ENCODE measurements at places on chromosomes 7 and 10.

GRCh38 chr7:100185726-100186125, 8.0 kb downstream of the STAG3 start:
- DNase-seq, result no peak

GRCh38 chr7:92496876-92497275, 19.1 kb upstream of the ERVW-1 start:
- DNase-seq, result no peak

DNA sequence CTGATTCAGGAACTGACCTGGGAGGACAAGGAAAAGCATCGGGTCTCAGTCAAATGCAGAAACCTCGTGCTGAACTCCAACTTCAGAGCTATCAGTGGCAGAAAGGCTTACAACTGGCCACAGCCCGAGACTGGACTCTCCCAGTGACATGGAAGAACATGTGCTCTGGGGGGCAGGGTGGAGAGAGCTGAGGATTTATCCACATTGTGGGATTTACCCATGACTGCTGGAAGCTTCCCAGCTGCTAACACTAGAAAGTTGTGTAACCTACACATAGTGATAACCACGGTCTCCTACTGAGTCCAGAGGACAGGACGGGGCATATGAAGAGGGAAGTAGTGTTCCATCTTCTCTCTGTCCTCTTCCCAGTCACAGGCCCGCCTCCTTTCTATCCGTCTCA, 103.4 kb downstream of the ITIH5 start:
- no peak for DNase-seq

- DNase-seq, result no peak
Observed at GRCh38 chr10:132534391-132535064, 3.1 kb upstream of the INPP5A start.

DNA sequence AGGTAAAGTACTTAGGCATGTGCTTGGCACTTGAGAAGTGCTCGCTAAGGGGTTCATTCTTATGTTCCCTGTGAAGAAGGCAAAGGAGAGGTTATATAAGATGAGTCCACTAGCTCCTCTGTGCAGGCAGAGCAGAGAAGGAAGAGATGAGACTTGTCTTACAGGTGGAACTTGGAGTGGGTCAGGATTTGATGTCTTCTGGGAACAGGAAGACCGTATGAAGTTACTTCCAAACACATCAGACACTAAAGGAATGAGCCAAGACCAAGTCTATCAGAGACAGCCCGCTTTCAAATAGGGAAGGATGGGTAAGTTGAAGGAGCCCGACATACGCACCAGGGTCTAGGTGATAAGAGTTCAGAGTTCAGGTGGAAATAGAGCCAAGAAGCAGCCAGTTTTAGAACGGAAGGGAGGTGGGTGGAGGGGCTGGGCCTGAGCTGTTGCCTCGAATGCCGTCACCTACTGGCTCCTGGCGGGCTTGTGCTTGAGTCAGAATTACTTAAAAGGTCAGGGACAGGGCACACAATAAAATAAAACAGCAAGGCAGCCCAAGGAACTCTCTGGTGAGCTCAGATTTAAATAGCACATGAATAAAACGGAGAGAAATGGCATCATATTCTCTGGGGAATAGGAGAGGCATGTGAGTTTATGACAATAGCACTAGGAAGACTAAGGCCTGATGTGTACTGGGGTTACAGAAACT, 56.1 kb upstream of the GRB10 start:
- no peak for DNase-seq

DNA sequence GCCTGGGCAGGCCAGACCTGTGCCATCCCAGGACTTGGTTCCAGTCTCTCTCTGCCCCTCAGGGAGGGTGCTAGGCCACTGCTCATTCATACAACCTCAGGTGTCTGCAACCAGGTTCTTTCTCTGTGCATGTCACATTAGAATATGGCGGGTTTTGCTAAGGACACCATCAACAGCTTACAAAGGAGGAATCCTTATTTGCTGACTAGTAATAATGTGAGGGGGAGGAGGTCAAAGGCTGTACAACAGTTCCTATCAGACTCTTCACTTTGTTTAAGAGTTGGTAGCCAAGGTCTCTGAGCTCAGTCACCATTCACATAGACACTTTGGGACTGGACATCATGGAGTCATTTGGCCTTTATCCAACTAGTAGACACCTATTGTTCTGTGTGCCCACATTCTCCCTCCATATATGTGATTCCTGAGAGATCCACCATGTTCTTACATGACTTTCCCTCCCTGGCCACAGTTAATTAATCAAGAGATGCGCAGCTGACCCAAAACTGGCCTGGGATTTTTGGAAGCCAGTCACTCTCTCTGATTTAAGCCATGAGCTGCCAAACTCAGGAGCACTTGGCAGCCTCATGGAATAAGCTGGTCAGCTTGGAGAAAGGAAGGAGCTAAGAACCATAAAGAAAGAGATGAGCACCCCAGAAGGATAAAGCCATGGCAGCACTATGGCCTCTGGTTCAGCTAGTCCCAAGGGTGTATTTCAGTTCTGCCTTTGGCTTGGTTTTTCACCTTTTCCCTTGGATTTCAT, 51.2 kb downstream of the DPCD start:
- DNase-seq, result no peak

- DNase-seq, result no peak
Observed at GRCh38 chr7:105228555-105228954, 160.2 kb downstream of the SRPK2 start.

DNA sequence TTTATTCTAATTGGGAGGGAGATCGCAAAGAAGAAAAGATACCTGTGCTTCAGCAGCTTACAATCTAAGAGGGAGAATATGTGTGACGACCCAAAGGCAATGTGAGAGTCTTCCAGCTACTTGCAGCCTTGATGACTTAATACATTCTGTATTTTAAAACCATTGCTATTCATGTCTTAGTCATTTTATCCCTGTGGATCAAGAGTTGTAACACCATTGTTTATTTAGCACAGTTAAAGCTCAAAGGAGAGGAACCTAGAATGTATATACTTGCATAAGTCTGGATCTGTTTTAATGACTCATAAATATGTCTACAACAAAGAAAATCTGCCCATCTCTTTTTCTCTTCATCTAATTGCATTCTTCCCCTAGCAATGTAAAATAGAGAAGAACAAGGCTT, 117.9 kb upstream of the DLX6 start:
- no peak for DNase-seq

DNA sequence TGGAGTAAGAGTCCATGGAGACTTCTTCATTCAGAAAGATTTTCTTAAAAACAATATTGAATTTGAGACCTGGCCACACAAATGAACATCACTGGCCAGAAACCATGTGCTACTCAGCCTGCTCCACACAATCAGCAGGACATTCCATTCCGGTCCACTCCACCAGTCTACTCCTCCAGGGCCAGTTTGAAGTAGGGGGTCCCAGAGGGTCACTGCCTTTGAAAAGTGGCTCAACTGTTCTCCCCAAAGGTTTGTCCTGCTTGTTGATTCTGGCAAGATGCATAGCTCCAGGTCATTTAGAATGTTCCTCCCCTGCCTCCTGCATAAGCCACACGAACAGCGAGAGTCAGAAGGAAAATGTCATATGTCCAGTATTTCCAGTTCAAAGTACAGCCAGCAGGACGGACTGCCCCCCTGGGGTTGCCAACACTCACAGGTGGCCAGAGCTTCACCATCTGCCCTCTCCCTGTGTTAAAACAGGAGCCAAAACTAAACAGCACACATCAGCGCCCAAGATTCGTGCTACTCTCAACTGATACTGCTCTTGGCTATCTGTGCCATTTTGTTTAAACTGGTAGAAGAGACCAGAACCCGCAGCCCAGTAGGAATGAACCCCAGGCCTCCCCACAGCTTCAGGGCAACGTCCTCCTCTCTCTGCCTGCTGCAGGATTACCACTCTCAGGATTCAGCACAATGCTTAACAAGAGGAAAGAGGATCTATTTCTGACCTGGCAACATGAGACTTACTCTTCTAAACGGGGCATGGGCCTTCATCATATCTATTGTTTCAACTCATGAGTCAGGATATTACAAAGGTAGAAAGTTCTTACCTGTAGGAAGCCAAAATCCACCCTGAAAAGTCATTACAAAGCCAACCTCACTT, 11.3 kb downstream of the GRB10 start:
- DNase-seq, result no peak

- DNase-seq, result no peak
Observed at GRCh38 chr7:96772139-96772694, 62.6 kb upstream of the SEM1 start.

- no peak for DNase-seq
Observed at GRCh38 chr10:32142646-32143045, 86.4 kb upstream of the KIF5B start.

DNA sequence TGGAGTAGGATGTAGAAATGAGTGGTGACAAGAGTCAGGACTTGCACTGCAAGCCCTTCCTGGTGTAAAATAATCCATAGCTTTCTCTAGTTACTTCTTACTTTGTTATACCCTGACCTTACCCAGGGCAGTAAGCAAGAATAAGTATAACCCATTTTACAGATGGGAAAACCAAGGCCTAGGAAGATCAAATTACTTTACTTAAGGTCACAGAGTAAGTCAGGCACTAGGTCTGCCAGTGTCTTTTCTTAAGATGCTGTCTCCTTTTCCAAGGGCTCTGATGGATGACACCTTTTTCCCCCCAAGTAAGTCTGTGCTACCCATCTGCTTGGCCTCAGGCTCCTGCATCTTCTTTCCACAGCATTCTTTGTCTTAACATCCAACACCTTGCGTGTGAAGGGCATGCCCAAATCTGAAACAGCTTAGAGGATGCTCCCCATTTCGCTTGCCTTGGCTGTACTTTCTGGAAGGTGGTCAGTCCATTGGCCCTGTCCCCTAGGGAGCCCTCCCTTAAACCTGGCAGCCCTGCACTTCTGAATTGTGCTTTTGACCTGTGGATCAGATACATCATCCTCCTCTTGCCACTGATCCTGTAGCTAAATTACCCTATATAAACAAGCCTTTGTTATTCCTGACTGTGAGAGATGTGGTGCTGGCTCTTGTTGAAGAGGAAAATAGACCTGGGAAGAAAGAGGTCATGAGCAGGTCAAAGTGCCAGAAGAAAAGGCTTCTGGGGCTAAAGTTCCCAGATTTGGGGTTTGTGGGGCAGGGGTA, 168.6 kb downstream of the LRMDA start:
- DNase-seq, result no peak

- no peak for DNase-seq
Observed at GRCh38 chr10:102712843-102713538, 1.2 kb downstream of the ARL3 start.

GRCh38 chr7:88337572-88337971, 30.9 kb upstream of the STEAP4 start:
- no peak for DNase-seq

DNA sequence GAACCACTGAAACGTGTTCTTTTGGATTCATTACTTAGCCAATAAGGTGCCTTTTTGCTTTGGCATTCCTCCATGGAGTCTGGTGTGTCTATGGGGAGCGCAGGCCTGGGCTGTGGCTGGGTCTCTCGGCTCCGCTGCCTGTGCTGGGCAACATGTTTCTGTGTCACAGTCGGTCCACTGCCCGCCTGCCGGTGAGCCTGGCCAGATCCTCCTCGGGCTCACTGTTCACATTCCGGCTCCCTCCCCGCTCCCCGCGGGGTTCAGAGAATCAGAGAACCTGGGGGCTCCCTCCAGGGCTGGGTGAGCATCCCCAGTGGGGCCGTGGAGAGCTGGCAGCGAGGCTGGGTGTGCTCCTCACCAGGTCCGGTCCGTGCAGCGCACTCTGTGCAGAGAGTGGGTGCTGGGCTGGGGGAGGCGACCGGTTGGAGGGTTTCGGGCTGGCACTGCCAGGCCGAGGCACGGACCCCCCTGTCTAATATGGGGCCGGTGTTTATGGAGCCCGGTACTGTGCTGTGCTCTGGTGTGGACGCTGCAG, 70.4 kb downstream of the INPP5A start:
- DNase-seq, result no peak

DNA sequence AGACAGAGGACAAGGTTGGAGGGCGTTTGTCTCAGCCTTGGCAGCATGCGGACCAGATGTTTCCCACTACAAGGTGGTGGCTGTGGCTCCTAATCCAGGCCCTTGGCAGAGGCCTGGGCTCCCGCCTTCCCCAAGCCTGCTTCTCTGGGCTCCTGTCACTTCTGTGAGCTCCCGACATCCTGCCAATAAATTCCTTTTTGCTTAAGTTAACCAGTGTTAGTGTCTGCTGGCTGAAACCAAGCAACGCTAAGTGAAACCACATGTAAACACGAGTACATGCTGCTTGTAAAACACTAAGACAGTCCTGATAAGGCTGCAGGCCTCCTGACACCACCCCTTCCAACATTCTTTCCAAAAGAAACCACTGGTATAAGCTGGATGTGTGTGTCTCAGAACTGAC, 263.6 kb upstream of the ZMIZ1 start:
- no peak for DNase-seq

DNA sequence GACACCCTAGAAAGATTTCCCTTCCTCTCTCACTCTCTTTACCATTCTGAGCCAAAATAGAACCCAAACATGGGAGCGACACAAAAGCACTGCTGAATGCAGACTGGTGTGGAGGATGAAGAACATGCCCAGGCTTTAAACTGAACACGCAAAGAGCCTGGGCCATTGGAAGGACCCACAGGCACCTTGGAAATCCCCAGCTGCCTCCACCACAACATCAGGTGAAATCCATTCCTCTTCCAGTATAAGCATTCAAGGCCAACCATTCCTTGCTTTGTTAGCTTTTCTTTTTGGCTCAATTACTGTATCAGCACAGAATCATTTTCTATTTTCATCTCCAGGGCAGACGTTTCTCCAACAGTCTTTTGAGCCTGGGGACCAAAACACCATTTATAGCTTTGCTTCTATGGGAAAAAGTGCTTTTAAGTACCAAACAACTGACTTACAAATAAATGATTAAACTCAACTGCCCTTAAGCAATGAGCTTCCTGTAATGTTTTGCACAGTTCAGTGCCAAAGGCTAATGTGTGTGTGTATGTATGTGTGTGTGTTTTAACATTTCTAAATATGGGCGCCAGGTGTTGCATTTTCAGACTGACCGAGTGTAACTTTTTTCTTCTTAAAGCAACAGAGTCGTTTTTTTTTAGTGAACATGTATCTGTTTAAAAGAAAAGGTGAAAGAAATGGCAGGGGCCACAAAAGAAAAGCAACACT, 16.2 kb upstream of the BLNK start:
- DNase-seq, result no peak

DNA sequence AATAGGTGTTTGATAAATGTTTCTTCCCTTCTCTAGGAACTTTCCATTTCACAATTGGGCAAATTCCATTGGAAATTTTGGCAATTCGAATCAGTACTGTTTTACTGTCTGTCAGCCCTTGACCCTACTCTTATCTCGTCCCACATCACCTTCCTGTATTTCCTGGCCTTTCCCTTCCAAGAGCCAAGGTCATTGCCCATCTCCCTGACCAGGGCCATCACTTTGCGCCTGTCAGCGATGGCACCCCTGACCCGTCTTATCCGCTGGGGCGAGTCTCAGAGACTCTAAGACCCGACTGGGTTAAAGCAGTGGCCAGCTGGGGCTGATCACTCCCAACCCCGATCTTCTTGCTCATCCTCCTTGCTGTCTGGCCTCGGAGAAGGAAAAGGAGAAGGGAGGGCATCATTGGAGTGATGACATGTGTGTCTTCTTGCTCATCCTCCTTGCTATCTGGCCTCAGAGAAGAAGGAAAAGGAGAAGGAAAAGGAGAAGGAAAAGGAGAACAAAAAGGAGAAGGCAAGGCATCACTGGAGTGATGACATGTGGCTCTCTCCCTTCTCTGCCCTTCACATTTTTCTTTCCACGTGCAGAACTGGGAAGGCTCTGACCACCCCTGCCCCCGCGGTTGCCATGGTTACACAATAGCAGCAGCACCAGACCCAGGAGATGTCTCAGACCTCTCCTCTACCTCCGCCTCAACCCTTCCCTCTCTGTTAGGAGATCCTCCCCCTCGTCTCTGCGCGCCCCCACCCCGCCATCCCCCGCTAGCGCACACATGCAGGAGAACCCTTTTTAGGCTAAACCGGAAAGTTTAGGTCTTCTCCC, 2.0 kb downstream of the SEMA3D start:
- peak; percentile 25 for DNase-seq

Measured in hypothalamus (tissue), 51 donors.